ENCODE measurements at places on chromosomes 4 and X. TPM values are rescaled to one million over a fixed set of nuclear protein-coding genes. Genes with fewer than 3 reads are reported as not detected.

Gene CXorf65
- not detected for total RNA-seq

Gene IQCM
- total RNA-seq = 0.11 TPM

Gene SSX2B
- total RNA-seq = not detected

Gene MMRN1
- total RNA-seq = 0.13 TPM

Measured in articular chondrocyte of knee joint (primary cell).